ENCODE measurements at places on chromosomes 6 and 20.

- DNase-seq: no peak
Measured at GRCh38 chr6:32602383-32602782, 12.7 kb upstream of the HLA-DRB1 start.

- DNase-seq: peak; percentile 50
Measured at GRCh38 chr6:134585517-134585873, 267.6 kb upstream of the SGK1 start.

DNA sequence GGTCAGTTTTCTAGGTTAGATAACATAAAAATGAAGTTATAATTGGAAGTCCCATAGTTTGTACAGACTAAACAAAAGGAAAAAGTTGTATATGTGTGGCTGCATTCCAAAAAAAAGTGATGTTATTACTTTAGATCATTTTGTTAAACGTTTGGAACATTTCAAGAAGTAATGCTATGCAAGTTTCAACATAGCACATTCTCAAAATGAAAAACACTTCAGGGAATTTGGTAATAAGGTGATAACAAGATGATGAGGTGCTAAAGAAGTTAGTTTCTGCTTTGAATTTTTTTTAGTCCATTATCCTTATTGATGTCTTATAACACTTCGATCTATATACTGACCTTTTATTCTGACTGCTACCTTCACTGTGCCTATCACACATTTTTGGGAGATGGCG, 250.7 kb downstream of the PHF3 start:
- DNase-seq: no peak

DNA sequence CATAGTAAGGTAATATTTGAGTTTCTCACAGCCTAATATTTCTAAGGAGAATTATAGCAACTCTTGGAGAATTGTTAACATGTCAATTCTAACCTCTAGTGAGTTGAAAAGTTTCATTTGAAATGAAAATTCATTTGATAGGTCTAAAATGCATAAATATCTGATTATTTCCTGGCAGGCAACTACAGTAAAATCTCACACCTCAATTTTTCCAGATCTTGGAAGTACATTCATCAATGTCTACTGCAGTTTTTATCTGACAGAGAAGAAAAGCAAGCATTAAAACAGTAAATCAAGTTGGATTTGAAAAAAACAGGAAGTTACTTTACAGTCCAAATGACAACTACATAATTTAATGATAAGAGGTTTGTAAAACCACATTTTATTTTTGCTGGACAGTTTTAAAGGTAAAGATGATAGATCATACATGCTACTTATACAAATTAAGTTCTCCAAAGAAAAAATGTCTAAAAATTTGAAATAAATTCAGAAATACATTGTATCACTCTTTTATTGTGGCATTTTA, 631.3 kb downstream of the EYS start:
- peak; percentile 75 for DNase-seq

GRCh38 chr20:36741072-36741471, 4.8 kb downstream of the NDRG3 start:
- no peak for DNase-seq

DNA sequence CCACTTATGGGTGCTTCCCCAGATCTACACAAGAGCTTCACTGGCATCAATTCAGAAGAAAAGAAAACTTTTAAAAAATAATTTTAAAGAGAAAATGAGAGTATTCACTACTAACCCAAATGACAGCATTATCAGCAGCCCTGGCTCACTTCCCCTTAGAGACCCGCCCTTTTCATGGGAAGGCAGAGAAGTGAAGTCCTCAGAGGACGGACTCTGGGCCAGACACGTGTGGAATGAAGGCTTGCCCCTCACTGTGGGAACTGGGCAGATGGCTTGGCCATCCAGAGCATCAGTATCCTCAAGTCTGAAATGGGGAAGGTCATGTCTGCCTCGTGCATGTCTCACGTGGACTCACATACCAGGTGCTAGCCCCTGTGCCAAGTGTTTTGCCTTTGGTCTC, 63.5 kb downstream of the JAG1 start:
- no peak for DNase-seq

DNA sequence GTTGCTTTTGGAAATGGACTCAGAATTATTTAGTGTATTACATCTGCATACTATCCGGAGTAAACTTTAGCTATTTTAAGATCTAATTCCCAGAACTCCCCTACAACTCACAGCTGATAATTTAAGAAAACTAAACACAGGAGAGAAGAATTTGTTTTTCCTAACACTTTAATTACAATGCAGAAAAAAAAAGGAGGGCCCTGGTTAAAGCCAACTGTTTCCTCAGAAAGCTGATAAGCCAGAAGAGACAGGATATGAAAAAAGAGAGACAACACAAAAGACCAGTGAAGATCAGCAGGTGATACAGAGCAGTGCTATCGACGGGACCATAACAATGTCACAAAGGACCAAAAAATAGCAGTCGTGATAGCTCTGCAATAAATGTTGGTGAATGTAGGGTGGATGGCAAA, 5.8 kb downstream of the IFNGR1 start:
- DNase-seq: peak; percentile 40

Measured in OCI-M1 (cell line).